Left renal pelvis (tissue), 4 donors: ENCODE measurements at places on chromosomes 12 and 14.

GRCh38 chr12:97082029-97082428 is 175.0 kb downstream of the NEDD1 start:
- DNase-seq = no peak

GRCh38 chr12:18981732-18982131 is 147.8 kb upstream of the PLEKHA5 start:
- DNase-seq = no peak

- no peak for DNase-seq
Observed at GRCh38 chr14:105067140-105067968, 2.1 kb upstream of the GPR132 start.

DNA sequence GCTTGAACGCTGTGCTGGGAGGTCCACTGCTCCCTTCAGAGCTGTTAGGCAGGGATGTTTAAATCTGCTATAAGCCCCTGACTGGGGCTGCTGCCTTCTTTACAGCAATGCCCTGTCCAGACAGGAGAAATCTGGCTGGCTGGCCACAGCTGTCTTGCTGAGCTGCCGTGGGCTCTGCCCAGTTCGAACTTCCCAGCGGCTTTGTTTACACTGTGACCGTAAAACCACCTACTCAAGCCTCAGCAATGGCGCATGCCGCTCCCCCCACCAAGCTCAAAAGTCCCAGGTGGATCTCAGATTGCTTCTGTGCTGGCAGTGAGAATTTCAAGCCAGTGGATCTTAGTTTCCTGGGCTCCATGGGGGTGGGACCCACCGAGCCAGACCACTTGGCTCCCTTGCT is 35.8 kb downstream of the CKAP4 start:
- DNase-seq = no peak

GRCh38 chr12:4978737-4979136 is 64.9 kb upstream of the KCNA5 start:
- DNase-seq = no peak

GRCh38 chr12:58732894-58733293 is 187.4 kb downstream of the LRIG3 start:
- DNase-seq = no peak

- DNase-seq = no peak
Observed at GRCh38 chr12:124829008-124829707, 34.5 kb downstream of the SCARB1 start.

DNA sequence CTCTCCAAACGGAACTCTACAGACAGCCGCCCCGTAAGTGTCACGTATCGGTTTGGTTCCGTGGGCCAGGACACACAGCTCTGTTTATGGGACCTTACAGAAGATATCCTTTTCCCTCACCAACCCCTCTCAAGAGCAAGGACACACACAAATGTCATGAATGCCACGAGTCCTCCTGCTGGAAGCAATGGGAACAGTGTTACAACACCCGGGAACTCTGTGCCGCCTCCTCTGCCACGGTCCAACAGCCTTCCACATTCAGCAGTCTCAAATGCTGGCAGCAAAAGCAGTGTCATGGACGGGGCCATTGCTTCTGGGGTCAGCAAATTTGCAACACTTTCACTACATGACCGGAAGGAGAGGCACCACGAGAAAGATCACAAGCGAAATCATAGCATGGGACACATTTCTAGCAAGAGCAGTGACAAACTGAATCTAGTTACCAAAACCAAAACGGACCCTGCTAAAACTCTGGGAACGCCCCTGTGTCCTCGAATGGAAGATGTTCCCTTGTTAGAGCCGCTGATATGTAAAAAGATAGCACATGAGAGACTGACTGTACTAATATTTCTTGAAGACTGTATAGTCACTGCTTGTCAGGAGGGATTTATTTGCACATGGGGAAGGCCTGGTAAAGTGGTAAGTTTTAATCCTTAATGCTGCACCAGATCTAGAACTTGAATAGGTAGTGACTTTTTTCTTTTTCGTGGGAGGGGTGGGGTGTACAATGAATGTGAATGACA is 69.7 kb downstream of the WDR20 start:
- peak; percentile 48 for DNase-seq

DNA sequence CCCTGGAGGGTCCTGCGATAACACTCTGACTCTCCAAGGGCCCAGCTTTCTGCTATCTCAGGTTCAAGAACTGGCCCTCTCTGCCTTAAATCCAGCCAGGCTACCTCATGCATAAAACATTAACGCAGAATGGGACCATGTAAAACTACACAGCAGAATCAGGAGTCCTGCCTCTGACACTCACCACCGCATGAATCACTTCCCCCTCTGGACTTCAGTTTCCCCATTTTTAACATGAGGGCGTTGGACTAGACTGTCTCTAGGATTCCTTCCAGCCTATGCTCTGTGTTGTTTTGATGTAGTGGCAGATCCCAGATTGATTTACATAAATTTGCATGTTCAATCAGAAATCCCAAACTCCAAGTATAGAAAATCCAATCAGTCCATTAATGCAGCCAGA is 3.3 kb downstream of the NCKAP5L start:
- DNase-seq = no peak

GRCh38 chr12:59499774-59500173 is 96.1 kb upstream of the SLC16A7 start:
- DNase-seq = no peak

DNA sequence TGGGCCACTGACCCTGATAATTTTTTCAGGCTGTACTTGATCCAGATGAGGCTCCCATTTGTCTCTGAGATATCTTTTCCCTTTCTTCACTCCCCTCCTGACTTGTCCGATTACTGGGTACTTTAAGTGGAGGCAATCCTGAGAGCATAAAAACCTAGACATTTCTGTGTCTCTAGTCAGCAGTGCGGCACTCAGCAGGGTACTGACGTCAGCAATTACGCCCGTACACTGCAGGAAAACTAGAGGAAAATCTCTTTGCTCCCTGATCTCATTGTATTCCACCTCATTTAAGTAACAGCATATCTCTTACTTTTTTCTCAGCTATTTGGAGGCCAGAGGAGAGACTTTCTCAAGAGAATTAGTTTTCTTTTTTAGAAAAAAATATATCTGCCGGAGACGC is 315.5 kb upstream of the OR4E1 start:
- DNase-seq = no peak

DNA sequence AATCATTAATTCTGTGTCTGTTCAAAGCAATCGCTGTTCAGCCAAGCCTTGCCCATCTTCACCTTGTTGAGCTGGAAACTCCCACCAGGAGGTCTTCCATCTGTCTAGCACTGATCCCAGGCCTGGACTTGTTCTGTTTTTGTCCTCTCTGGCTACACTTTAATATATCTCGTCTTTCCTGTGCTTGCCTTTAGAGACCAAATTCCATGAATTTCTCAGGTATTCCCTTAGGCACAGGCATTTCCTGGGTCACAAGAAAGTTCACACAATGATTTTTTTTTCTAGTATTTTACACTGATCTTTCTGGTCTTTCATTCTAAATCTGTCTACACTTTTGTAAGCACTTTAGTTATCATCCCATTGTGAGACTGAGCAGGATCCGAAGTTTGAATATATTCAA is 116.4 kb upstream of the CCND2 start:
- DNase-seq = no peak

GRCh38 chr14:63727231-63727735 is 582 bp downstream of the SGPP1 start:
- DNase-seq = peak; percentile 38

DNA sequence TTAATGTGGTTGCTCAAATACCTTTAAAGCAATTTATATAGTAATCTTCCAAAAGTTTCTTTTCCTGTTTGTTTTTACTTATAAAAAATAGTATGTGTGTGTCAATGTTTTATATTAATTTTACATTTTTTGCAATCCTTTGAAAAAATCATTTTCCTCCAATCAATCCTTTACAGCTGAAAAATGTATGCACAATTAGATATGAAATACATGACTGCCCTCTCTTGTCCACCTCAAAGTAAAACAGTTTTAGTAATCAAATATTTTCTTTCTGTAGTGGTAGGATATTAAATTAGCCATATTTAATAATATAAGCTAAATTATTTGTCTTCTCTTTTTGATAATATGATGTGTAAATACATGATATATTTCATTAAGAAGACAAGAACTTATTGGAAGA is 269.9 kb downstream of the ADAMTS20 start:
- no peak for DNase-seq

DNA sequence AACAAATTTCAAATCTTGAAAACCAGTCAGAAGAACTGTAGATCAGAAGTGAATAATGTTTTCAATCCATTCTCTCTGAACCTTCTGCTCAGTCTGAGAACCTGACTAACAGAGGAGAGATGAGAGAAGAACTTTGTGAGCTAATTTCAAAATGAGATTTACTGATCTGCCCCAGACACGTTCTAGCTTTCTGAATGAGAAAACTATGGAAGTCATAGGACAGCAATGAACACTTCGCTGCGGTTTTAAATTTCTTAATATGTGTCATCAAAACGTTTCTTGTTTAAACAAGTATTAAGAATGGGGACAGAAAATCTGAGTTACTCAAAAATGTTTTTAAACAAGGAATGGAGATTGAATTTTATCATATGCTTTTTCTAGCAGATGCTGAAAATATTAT is 66.6 kb upstream of the FAR2 start:
- no peak for DNase-seq

DNA sequence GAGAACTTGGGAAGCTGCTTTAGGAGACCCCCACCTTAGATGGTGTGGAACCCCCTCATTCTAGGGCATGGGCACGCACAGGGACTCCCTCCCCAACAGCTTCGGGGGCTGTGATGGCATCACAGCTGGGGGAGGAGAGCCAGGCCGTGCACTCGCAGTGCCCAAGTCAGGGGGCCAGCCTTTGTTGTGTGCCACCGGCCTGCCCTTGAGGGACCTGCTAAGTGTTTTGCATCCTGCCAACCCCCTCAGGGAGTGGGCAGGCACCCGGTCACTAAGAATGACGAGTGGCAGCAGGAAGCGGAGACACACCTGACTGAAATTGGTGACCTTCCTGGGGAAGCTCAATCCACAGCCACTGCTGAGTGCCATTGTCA is 334.9 kb upstream of the SFSWAP start:
- DNase-seq = no peak

GRCh38 chr12:53599579-53599978 is 26.6 kb downstream of the ATF7 start:
- no peak for DNase-seq

- DNase-seq = no peak
Observed at GRCh38 chr12:38761636-38762342, 143.6 kb downstream of the CPNE8 start.

- DNase-seq = no peak
Observed at GRCh38 chr12:132773077-132773955, 11.7 kb upstream of the ANKLE2 start.

- DNase-seq = peak; percentile 33
Observed at GRCh38 chr14:59465316-59466135, at the start of gene GPR135. Gene GPR135 (minus strand): TSS chr14:59465380. CDS start chr14:59465226, 154 bp downstream.

DNA sequence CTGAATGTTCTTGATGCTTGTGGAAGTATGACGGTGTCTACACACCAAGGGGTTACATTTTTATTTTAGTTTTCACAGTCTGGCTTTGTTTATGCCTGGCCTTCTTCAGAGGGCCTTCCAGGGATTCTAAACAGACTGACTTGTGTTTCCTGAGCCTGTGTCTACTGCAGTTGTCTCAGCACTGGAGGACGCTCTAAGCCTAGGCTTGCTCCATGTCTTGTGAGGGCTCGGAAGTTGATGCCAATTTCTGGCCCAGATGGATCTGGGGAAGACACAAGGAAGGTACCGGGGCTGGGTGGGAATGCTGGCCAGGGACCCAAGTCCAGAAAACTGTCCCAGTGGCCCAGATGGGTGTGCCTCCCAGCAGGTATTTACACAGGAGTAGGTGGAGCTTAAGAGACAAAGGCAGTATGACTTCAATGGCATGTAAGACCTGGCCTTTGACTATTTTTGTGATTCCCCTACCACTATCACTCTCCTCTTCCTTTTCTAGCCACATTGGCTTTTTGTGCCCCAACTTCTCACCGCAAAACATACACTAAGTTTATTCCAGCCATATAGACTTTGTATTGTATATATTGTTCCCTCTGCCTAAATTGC is 56.9 kb downstream of the GPR137C start:
- no peak for DNase-seq

DNA sequence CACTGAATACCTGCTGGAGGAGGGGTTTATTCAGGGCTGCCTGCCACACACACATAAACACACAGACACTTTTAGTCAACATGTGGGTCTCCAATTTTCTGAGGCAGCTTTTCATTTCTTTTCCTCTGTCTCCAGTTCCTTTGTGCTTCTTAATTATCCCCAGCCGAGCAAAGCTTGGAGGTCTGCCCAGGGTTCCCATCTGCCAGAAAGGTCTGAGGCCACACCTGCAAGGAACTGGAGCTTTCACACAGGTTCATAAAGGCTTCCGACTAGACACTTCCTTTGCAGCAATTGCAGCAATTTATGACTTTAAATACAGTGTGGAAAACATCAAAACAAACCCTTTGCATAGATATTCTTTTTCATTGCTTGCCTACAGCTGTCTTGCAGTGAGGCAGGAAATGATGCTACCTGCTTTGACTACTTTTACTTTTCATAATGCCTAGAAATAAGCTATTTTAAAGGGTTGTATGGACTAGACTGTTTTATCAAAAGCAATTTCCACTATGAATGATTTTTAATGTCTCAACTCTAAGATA is 1318.9 kb downstream of the AACS start:
- DNase-seq = no peak

- no peak for DNase-seq
Observed at GRCh38 chr14:99655521-99655920, 10.6 kb downstream of the HHIPL1 start.

GRCh38 chr14:92635031-92635430 is 113.4 kb downstream of the LGMN start:
- no peak for DNase-seq

GRCh38 chr12:9634177-9634803 is 26.6 kb upstream of the KLRB1 start:
- DNase-seq = no peak

DNA sequence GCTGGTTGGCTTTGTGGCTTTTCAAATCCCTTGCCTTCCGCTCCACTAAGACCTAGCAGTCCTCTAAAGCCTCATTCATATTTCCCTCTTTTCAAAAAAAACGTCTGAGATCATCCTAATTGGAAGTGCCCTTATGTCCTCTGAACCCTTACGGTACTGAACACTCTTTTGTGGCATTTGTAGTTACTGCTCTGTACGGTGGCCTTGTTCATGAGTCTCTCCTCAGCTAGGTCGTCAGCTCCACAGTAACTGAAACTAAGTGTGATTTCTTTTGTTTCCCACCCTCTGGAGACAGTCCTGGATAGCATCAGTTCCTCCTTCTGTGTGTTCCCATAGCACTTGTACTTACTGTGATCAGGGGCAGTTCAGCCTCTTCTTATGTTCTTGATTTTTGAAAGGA is 49.7 kb downstream of the DAAM1 start:
- no peak for DNase-seq

- DNase-seq = no peak
Observed at GRCh38 chr14:103597623-103598377, 31.2 kb upstream of the KLC1 start.

- DNase-seq = no peak
Observed at GRCh38 chr14:86662334-86662733, 1132.4 kb downstream of the FLRT2 start.

GRCh38 chr12:124453419-124454351 is 113.7 kb downstream of the NCOR2 start:
- DNase-seq = no peak

- no peak for DNase-seq
Observed at GRCh38 chr14:64998455-64998931, 11.8 kb downstream of the FNTB start.

- DNase-seq = peak; percentile 16
Observed at GRCh38 chr14:73058922-73059673, 764 bp downstream of the RBM25 start.
